IPS DF 19.7 (cell line): ENCODE measurements at places on chromosomes 13 and 19.

DNA sequence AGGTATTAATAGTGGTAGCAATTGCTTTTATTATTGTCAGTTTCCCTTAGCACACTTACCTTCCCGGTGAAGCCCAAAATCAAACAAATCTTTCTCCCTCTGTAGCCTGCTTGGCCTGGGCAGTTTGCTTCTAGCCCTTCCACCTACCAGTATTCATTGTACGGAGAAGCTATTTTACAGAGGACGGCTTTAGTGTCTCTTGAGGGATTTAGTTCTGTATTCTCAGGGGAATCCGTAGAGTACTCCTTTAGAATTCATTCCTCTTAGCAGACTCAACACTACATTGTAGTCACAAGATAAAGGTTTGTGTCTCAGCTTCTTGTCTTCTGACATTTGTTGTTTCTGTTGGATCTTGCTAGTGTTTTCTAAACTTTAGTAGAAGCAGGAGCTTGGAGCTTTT lies 24.1 kb upstream of the WTIP start:
- DNase-seq = no peak

DNA sequence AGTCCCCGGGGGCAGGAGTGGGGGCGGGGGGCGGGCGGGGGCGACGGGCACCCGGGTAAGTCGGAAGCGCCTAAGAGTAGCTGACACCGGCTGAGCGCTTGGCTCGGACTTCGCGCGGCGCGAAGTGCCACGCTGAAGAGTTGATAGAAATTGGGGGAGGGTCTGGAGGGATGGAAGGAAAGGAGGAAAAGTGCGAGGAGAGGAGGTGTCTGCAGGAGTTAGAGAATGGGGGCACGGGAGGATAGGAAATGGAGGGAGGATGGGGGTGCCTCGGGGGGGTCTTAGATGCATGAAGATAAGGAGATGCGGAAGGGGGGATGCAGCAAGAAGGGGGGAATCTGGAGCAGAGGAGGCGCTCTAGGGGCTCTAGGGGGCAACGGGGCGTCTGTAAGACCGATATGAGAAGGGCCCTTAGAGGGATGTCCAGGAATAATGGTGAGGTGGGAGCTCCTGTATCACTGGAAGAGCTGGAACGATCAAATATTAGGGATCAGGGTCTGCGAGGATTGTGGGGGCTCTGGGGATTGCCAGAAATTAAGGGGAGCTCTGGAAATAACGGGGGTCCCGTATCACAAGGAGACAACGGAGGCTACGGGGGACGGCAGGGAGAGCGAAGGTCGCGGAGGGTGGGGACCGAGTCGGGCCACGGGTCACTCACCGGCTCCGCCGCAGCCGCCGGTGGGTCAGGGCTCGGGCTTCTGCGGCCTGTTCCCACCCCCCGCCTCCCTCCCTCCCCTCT lies at the start of gene MYPOP:
TSS of gene MYPOP (minus strand) at position 702 of the 739 bp plus-strand sequence. CDS start 840 bp downstream, outside the sequence.
- DNase-seq = no peak

DNA sequence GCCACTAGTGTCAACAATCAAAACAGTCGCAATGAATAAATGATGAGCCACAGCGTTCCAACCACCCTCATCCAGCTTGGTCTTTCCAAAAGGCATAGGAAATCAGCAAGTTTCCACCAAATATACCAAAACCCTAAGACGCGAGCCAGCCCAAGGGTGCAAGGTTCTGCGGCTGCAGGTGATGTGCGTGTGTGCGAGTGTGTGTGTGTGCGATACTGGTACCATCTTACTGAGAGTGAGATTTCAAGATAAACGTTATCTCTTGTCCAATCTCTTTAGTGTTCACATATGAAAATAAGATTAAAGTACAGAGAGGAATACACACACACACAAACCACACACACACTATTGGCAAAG lies 895 bp upstream of the TRPC4 start:
- no peak for DNase-seq

DNA sequence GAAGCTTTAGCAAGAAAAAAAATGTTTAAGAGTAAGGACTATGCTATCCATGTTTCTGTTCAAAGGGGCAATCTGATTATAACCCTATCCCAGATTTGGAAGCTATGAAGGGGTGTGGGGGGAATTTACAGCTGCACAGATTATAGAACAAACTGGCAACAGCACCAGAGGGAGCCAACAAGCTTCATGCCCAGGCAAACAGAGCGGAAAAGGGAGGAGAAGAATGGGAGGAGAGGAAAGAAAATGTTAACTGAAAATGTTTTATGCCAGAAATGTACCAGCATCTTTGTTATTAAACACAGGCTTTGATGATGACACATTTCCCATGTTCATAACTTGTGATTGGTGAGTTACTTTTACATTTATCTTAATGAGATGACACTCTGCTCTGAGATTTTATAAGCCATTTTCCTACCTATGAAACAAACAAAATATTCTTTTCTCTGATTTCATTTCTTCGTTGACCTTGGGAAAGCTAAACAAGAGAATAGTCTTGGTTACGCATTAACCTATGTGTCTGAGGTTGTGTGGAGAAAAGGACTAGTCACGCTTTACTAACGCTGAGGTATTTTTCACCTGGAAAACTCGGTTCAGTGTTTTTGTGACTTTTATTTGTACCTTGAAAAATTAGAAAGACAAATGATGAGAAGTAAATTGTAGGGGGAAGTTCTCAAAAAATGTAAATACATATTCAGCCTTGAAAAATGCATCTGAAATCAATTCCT lies 235.8 kb upstream of the MIR17HG start:
- no peak for DNase-seq

GRCh38 chr19:47402504-47402903 lies 16.8 kb downstream of the MEIS3 start:
- no peak for DNase-seq

DNA sequence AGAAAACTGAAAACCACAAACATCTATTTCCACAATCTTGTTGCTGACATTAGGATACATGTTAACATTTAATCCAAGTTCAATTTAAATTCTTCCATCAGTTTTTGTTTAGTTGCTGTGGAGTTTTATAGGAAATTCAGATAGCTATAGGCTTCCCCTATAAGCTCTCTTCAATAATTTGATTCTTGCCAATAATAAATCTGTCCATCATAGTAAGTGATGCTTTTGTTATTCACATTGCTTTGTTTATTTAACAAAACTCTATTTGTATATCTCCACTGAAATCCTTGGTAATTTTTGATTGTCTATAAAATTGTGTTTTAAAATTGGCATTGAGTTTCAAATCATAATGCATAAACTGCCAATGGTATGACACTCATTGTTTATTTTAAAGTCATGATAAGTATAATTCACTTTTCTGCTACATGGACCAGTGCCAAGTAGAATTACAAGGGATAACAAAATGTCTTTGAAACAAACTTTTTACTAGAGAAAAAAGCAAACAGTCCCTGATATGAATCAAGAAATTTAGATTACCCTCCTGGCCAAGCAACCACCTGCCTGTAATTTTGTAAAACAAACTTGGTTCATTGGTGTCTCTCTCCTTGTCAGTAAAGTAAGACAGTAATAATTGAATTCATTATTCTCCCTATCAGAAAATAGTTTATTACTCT lies 577.3 kb upstream of the GPC6 start:
- no peak for DNase-seq

GRCh38 chr19:28500982-28501630 lies 711.8 kb downstream of the UQCRFS1 start:
- DNase-seq = no peak

DNA sequence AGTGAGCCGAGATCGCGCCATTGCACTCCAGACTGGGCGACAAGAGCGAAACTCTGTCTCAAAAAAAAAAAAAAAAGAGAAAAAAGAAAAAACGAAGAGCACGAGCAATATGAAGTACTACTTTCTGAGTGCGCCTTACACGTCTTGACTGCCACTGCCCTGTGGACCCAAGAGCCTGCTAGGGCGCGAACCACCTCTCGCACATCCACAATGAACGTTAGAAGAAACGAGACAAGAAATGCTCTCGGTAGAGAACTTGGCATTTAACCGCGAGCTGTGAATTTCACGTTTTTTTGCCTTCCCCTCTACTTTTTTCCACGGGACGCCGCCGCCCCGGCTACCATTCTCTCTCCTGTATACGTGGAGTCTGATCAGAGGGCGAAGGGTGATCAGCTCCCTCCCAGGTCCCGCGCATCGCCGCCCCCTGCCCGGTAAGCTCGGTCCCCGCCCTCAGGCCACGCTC lies 454 bp downstream of the TIMM44 start:
- DNase-seq = no peak

- DNase-seq = no peak
Observed at GRCh38 chr19:2242816-2243215, 6.2 kb downstream of the SF3A2 start.

DNA sequence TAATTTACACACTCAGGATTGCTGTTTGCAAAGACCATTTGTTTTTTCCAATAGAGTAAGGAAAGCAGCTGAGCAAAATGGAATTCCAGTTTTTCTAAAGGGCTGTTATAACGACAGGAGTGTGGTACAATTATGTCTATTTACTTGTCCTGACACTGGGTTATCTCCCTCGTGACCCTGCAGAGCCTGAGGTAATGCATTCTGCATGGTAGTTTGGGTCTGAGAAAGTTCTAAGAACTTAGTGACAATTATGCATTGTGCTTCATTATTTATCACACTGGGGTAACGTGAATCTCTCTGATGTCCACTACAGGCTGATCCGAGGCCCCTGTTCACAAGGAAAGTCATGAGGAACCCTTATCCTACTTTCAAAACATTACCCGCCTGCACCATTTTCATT lies 50.7 kb upstream of the EDNRB start:
- no peak for DNase-seq

- no peak for DNase-seq
Observed at GRCh38 chr13:23504180-23504579, 66.0 kb upstream of the TNFRSF19 start.

DNA sequence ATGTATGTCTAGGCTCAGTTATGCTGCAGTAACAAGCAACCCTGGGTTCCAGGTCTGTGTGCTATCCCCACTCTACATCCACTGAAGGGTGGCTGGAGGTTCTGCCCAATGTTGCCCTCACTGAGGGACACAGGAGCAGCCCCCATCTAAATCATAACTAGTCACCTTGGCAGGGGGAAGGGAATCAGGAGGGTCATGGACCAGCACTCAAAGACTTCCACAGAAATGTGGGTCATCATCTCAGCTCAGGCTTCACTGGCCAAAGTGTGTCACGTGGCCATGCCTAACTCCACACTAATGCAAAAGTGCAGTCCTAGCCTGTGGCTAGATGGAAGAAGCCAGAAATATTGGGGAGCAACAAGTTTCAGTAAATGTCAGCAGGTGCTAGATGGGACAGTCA lies 137.3 kb upstream of the ZNF507 start:
- DNase-seq = no peak

- DNase-seq = no peak
Observed at GRCh38 chr13:93079294-93079693, 147.3 kb upstream of the GPC6 start.

- no peak for DNase-seq
Observed at GRCh38 chr19:3136684-3137055, 837 bp downstream of the GNA15 start.

DNA sequence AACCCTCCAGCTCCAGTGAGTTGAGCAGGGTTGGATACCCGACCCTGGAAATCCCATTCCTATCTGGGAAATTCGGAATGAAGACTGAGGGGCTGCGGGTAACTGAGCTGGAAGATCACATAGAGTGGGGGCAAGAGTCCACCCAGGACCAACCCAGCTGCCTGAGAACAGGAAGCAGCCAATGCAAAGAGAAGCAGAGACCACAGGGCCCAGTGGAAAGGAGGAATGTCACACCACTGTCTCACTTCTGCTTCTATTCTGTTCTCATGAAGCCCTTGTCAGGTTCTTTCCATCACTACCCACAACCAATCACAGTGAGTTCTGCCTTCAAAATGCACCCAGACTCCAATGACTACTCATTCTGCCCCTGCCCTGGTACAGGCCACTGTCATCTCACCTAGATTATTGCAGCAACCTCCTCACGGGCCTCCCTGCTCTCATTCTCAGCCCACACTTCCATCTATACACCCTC lies 15.3 kb downstream of the DYRK1B start:
- DNase-seq = no peak

DNA sequence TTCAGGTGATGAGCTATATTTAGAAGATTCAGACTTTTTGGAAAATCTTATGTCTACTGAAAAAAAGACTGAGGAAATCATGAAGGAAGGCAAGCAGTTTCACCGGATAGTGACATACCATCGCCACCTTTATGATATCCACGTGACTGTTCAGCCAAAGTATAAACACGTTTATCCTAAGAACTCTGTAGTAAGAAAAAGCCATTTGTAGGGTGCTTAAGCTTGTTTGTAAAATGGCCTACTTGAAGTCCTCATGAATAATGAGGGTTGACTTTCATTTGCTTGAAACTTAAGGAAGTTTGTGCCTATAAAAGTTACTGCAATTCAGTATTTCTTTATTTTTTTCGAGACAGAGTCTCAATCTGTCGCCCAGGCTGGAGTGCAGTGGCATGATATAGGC lies 7.8 kb upstream of the TDRD12 start:
- no peak for DNase-seq

DNA sequence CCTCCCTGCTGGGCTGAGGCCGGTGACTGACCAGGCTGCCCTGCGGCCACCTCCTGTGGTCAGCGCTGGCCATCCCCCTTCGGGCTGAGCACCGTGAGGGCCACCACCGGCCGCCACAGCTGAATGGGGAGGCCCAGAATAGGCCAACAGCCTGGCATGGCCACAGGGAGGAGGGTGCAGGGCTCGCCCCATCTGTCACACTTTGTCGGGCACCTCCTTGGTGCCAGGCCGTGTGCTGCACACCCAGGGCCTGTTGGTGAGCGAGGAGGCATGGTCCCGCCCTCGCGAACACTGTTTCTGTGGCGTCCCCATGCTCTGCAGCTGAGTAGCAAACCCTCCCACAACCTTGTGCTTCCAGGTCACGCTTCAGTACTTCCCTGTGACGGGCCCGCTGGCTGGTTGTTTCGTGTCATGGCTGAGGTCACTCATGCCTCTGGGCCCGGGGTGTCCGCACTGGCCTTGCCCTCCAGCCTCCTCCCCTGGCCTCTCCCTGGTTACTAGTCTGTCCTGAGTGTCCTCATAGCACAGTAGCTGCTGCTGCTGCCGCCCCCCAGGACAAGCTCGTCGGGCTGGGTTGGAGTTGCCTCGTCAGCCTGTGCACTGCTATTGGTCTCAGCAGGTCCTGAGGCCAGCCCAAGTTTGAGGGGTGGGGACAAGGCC lies 15.2 kb downstream of the EPN1 start:
- no peak for DNase-seq

- no peak for DNase-seq
Observed at GRCh38 chr13:20570517-20570916, 3.6 kb downstream of the IFT88 start.

- no peak for DNase-seq
Observed at GRCh38 chr13:34357435-34358232, 539.7 kb downstream of the RFC3 start.

- DNase-seq = no peak
Observed at GRCh38 chr13:85567909-85568308, 231.3 kb downstream of the SLITRK6 start.

- DNase-seq = no peak
Observed at GRCh38 chr13:109605846-109606245, 180.5 kb downstream of the IRS2 start.
